Activated T-cell treated with anti-CD3 and anti-CD28 coated beads for 48 hours (primary cell): ENCODE measurements at places on chromosomes 16 and 17.

DNA sequence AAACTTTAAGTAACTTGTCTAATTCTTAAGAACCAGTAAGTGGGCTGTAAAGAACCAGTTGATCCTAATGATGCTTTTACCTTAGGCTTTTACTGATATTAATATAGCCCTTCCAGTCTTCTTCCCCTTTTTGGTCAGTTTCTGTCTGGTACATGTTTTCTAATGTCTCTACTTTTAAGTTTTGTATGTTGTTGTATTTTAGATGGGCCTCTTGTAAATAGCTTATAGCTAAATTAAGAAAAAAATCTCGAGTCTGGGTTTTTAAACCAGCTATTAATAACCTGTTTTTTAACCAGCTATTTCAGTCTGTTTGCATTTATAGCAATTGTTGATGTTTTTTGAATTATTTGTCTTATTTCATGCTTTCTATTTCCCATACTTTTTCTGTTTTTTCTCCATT lies 79.0 kb downstream of the PITPNC1 start:
- DNase-seq = no peak

- DNase-seq = no peak
Observed at GRCh38 chr17:59512844-59513385, 52.5 kb upstream of the DHX40 start.

DNA sequence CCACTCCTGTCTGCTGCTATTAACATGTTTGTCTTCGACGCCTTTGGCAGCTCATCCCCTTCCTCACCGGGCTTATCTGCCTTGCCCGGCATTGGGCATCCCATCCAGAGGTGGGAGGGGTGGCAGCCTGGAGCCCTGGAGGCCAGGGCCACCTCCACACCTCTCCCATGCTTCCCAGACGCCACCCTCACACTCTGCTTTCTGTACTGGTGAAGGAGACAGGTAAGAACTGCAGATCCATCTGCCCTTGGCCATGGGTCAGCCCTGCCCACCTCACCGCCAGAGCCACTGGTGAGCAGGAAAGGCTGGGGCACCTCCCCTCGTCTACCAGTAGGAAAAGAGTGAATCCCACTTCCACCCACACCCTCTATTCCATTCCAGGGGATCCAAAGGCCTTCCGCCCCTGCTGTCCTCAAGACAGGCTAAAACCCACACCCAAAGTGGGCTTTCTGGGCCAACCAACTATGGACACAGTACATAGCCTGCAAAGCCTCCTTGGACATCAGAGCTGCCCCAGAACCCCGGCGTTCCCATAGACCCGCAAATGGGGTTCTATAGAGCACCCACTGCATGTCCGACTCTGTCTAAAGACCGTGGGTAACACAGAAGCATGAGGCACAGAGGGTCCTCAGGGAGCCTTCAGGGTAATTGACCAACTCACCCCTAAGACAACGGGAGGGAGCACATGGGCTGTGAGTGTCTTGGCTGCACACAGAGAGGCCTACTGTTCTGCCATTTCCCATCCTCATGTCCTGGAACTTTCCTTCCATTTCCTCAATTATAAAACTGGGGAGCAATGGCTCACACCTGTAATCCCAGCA lies 23.4 kb upstream of the RBFOX3 start:
- no peak for DNase-seq

DNA sequence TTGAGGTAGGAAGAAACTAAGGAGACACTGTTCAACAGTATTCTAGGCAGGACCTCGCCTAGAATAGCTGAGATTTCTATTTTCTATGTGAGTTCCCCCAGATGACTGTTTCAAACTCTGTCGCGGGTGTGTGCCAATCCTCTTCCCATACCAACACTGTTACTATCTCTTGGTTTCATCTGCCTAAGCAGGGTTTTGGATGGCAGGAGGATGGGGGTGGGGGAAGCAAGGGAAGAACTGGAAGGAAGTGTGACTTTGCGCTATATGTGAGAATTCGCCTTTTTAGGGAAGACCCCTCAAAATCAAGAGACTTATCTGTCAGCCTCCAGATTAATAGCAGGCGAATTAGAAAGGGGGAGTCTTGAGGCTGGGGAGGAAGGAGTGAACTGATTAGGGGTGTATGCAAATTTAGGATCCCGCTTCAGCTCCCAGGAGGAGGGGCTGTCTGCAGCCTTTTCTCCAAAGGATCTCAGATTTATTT lies 521 bp upstream of the G6PC3 start:
- no peak for DNase-seq

DNA sequence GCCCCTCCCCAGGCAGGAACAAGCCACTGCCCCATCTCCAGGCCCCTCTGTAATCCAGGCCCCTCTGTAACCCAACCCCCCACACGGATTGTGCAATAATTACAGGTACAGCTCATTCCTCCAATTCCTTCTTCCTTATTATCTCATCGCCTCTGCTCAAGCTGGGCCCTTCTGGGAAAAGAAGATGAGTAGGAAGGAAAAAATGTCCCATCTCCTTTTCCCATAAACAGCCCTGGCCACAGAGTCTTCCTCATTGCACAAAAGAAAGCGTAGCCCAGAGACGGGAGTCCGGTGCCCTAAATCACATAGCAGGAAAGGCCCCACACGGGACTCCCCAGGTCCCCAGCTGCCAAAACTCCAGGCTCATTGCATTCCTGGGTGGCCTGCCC lies 3.6 kb upstream of the LITAFD start:
- DNase-seq = no peak

DNA sequence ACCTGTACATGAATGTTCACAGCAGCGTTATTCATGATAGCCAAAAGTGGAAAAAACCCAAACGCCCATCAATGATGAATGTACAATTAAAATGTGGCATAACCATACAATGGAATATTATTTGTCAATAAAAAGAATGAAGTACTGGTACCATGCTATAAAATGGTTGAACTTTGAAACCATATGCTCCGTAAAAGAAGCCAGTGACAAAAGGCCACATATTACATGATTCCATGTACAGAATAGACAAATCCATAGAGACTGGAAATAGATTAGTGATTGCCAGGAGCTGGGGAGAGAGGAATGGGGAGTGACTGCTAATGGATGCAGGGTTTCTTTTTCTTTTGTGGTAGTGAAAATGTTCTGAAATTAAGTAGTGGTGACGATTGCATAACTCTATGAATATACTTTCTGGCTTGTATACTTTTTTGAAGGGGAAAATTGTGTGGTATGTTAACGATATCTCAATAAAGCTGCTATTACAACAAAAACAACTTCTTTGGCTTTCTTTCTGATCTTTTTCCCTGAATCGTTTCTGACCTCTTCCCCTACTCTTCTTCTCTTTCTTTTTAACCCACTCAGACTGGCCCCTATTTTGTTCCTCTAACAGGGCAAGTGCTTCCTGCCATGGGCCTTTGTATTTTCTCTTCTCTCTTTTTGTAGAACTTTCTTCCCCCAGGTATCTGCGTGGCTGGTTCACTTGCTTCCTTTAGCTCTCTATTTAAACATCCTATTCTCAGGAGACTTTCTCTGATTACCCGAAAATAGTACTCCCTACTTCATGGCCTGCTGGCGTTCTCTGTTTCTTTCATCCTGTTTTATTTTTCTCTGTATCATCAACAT lies 67.9 kb downstream of the FTO start:
- DNase-seq = no peak

- DNase-seq = peak; percentile 70
Observed at GRCh38 chr17:8163978-8164814, 1.4 kb upstream of the VAMP2 start.

GRCh38 chr17:6796017-6796886 lies 20.2 kb downstream of the FBXO39 start:
- DNase-seq = no peak

- DNase-seq = no peak
Observed at GRCh38 chr16:15523092-15523541, 88.7 kb downstream of the BMERB1 start.

GRCh38 chr17:77622647-77623046 lies 335.9 kb upstream of the TNRC6C start:
- DNase-seq = no peak

GRCh38 chr17:55341432-55341831 lies 76.7 kb downstream of the HLF start:
- DNase-seq = no peak

DNA sequence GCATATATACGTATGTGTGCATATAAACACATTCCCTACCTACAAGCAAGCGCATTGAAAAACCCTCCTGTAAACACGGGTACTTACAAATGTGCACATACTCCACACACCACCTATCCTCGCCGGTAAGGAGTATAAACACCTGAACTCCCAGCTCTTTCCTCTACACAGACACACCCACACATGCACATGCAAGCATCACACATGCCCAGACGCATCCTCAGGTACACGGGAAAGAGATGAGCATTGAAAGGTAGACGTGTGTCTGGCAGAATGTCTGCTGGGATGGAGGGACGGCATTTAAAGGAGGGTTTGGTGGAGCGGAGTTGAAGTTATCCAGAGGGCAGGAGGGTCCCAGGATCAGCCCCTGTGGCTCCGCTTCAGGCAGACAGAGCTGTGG lies 4.7 kb upstream of the SMTNL2 start:
- no peak for DNase-seq

GRCh38 chr17:351875-352420 lies 659 bp downstream of the RPH3AL start:
- no peak for DNase-seq

GRCh38 chr16:66395806-66396555 lies 29.5 kb downstream of the CDH5 start:
- no peak for DNase-seq

GRCh38 chr17:30196504-30196903 lies 39.0 kb downstream of the SLC6A4 start:
- DNase-seq = no peak

- DNase-seq = no peak
Observed at GRCh38 chr17:76732734-76733617, 4.2 kb downstream of the SRSF2 start.

DNA sequence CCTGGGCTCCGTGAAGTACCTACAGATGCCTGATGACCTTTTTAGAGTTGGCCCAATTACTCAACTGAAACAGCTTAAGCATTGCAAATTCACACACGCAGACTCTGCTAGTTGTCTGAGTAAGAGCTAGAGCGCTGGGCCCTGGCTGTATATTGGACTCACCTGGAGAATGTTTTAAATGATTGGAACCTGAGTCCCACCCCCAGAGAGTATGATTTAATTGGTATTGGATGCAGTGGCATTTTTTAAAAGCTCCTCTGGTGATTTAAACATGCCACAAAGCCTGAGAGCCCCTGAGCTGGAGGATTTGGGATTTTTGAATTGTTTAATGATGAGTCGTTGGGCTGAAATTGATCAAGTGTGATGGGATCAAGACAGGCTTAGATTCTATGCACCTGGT lies 143.9 kb upstream of the SDK2 start:
- DNase-seq = no peak

- DNase-seq = no peak
Observed at GRCh38 chr17:60173304-60173819, 23.6 kb downstream of the CA4 start.

DNA sequence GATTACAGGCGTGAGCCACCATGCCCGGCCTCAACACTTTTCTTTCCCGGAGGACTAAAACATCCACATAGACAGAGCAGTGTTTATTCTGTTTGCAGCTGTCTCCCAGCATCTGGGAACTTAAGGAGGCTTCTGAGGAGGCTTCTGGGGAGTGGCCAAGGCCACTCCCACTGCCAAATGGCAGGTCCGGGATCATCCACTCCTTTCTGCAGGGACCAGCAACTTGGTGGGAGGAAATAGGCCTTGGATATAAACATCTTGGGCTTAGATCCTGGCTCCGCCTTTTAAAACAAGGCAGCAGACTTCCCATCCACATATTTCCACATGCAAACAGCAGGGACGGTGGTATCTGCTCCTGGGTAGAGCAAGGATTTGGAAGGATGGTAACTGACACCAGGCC lies 14.1 kb upstream of the SPATA32 start:
- DNase-seq = no peak

DNA sequence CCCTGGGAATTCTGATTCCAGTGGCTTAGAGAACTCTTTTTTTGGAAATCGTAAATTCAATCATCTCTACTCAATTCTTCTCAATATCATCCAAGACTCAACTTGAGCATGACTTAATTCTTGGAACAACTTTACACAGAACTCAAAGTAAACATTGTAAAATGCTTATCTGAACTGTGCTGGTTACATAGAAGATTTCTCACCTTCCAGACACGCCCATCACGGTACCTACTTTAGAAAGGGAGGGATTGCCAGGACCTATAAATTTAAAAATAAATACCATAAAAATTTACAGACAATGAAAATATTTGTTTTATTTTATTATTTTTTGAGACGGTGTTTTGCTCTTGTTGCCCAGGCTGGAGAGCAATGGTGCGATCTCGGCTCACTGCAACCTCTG lies 26.5 kb downstream of the MAP1LC3B start:
- no peak for DNase-seq

DNA sequence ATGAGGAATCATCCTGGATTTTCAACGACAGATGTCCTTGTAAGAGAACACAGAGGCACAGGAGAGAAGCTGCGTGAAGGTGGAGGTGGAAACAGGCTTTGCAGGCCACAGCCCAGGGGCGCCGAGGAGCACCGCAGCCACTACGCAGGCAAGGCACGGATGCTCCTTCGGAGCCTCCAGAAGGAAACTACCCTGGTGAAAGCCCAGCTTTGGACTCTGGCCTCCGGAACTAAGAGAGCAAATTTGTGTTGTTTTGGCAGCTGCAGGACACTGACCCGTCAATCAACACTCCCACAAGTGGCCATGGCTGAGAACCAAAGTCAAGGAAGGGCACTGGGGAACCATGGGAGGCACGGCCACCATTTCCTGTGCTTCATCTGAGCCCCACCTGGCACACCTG lies 3.4 kb downstream of the ARL16 start:
- no peak for DNase-seq

- peak; percentile 43 for DNase-seq
Observed at GRCh38 chr16:74297145-74297665, 591 bp downstream of the PSMD7 start.

- DNase-seq = no peak
Observed at GRCh38 chr17:42913981-42914617, 13.5 kb downstream of the G6PC1 start.

GRCh38 chr17:33433581-33433980 lies 140.5 kb upstream of the ASIC2 start:
- no peak for DNase-seq

GRCh38 chr17:80786470-80786869 lies 205.2 kb upstream of the CHMP6 start:
- DNase-seq = no peak

DNA sequence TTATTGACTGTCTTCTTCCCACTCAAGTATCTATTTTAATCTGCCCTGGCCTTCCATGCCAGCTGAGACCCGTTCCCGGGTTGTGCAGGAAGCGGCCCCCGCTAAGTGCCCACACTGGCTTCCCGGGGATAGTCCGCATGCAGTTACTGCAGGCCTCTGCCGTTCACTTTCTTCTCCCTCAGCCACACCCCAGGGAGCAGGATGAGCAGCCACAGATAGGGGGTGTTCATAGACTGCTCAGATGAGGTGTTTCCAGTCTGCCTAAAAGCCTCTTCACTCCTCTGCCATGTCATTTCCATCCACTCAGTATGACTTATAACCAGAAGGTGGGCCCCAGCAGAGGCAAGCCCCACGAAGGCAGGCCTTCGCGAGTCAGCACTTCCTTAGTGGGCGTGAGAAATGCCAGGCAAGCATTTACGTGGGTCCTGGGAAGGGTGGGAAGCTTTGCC lies 7.7 kb downstream of the MED9 start:
- peak; percentile 54 for DNase-seq
